Vagina (tissue), 2 donors: ENCODE measurements at places on chromosomes 3 and 15.

- peak; percentile 77 for DNase-seq
These were observed 57.3 kb downstream of the LSM3 start for GRCh38 chr3:14235912-14236295.

DNA sequence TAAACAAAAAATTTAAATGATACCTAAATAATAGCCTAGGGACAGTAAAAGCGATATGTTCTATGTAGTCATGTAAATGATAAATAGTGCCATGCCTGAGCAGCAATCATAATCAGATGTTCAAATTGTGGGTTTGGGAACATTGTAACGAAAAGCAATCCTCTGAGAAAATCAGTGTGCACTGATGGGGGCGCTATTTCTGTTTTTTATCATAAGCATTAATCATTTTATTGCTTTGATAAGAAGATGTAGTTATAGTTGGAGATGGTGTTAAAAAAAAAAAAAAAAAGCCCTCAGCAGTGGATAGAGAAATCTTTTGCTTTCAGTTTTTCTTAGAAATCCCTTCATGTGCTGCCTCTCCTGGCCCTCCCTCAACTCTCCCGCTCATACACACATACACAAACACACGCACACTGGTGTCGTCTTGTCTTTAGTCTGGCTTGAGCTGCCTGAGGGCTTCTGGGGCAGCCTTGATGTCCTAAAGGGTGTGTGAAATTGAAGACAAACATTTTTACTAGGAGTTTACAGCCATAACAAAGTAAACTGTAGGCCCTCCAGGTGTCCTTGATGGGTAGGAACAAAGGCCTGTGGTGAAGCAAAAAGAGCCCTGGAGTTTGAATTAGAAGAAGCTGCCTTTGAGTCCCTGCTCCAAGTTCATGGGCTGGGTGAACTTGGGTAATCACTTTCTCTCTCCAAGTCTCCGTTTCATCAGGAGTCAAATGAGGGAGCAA is 428.1 kb downstream of the SOX2 start:
- no peak for DNase-seq

DNA sequence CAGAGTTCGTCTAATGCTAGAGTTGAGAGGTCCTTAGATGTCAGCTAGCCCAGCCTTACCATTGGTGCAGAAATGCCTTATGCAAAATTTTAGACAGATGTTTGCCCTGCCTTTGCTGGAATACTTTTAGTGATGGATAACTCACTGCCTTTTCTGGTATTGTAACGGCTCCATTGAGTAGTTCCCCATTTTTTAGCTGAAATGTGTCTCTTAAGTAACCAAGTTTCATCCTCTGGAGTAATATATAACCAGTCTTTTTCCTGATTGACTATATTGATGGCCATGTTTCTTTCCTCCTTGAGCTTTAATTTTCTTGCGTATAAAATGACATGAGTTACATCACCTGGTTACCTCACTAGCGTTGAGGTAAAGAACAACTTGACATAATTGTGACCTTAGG is 45.0 kb downstream of the SNRK start:
- no peak for DNase-seq

GRCh38 chr15:40102897-40103858 is 5.5 kb downstream of the BMF start:
- peak; percentile 96 for DNase-seq

GRCh38 chr3:50572158-50572557 is 2.8 kb downstream of the HEMK1 start:
- no peak for DNase-seq

DNA sequence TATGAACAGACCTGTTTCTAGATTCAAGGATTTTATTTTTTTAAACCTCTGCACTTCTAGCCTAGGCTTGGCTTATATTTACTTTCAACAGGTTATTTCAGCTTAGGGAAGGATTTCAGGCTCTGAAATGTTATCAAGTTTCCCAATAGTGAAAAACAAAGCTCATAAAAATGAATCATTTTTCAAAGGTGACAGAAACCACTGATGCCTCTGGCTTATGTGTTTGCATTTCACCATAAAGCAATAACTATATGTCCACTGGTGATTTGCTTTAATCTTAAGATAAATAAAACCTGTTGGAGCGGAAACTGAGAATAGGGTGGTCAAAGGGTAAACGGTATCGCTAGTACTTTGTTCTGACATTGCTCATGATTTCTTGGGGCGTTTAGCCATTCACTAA is 141.2 kb upstream of the LRIG1 start:
- DNase-seq, result no peak

GRCh38 chr3:138381950-138382715 is 33.8 kb downstream of the MRAS start:
- DNase-seq, result no peak

GRCh38 chr3:26590919-26591484 is 31.6 kb upstream of the LRRC3B start:
- DNase-seq, result no peak

DNA sequence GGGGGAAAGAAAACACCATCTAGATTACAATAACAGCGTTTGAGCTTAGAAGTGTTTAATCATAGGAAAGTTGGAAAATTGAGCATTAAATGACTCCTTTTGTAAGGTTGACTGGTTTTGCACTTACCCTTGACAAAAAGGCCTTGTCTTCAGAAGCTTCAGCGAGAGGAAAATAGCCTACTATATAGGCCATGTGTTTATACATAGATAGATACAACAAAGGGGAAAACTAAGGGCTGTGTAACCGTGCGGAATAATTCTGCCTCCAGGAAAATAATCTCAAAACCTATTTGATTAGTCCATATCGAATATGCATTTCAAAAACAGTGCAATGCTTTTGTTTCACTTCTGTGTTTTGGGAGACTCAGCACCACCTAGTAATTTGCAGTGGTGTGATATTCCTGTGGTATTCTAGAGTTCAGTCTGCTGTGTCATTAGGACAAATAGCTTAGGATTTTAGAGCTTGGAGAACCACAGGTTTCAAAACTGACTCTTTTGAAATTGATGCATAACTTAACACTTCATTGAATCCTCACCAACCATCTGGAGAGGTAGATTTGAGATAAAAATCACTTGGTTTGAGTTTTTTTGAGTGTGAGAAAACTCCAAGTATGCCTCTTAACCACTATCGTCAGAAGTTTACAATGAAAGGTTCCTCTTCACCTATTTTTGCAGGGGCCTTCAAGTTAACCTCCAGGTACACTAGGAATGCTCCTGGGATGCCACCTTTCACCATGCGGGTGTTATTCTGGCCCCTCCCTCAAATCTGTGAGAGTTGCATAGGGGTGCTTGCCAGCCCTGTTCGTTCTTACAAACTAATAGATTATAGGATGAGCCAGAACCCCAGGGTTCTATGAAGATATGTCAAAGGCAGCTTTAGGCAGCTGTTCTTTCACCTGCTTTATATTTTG is 1.9 kb downstream of the ARHGAP31 start:
- DNase-seq, result no peak

- DNase-seq, result no peak
These were observed 183.1 kb downstream of the UACA start for GRCh38 chr15:70580286-70580685.

DNA sequence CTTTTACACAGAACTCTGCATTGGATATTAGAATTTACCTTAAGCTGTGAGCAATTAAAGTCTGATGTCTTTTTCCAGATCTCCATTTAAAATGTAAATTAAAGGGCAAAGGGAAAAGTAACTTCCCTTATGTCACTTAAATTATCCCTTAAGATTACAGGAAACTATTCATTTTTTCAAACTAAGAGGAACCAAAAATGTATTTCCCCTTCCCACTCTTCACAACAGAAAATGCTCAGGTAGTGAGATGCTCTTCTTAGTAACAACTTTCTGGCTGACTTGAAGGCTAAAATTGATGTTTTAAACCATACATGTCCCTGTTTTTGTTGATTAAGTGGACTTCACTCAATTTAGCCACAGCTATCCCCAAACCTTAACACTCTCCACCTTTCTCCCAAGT is 17.6 kb downstream of the RSL24D1 start:
- DNase-seq, result no peak

DNA sequence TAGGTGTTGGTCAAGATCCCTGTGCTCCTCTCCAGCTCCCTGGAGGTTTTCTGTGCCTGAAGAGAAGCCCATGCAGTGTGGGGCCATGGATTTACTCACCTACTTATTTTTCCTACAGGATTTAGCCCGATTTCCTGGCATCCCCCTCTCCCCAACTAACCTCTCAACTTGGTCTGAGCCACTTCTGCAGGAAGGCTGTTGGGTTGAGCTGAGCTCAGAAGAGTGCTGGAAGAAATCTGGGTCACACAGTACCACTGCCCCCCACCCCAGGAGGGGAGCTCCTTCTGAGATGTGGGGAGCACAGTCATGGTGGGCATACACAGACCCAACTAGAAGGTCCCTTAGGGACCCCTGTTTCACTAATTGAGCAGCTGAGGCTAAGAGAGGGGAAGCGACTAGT is 34.4 kb upstream of the SLCO2A1 start:
- DNase-seq, result peak; percentile 52

GRCh38 chr15:40584191-40584590 is 9.9 kb upstream of the KNL1 start:
- DNase-seq, result no peak

GRCh38 chr3:17238023-17238422 is 353.3 kb downstream of the PLCL2 start:
- no peak for DNase-seq

DNA sequence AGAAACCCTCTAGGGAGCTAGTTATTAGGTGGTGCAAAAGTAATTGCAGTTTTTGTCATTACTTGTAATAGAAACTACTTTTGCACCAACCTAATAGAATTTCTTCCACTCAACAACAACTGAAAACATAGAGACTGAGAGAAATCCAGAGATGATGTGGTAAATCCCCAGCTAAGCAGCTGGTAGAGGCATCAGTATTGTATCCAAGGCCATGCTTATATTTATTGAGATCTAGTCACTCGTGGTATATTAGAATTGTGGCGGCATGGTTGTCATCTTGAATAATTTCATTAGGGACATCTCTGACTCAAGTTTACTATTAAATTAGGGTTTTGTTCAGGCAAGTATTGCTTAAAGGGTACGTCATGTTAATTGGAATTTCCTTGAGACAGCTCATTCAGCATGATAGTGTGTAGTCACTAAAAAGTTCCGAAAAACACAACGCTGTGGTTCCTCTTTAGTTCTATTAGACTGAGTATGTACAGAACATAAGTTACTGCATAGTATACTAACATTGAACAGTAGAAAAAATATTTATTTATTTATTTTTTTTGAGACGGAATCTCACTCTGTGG is 35.3 kb downstream of the PAK2 start:
- DNase-seq, result no peak

- no peak for DNase-seq
These were observed 52.2 kb upstream of the OSBPL11 start for GRCh38 chr3:125647318-125648014.
